ENCODE measurements at places on chromosomes 4 and X. TPM values are rescaled to one million over a fixed set of nuclear protein-coding genes. Genes with fewer than 3 reads are reported as not detected.

DNA sequence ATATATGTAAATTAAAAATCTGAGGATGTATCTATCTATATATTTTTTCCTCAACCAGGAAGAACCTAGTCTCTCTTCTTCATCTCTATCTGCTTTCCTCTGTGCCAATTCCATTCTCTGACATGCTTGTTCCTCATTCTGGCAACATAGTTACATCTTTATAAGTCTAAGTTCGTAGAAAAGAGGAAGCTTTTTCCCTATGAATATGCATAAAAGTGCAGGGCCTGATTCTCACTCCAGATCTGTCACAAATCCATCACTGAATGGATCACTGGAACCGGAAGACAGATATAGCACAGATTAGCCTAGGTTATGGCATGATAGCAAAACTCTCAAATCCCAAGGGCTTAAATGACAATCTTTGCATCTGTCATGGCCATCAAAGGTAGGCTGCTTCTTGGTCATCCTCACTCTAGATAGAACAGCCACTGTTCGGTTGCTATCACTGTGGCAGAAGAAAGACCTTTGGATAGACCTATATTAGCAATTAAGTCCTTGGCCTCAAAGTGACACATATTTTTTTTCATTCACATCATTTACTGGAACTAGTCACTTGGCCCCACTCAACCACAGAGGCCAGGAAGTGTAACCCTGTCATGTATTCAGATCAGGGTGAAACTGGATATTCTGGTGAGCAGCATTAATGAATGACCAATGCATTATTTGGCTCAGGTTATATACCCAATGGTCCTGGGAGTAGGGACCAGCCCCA is 22.2 kb downstream of the DTHD1 start:
- no peak for DNase-seq

DNA sequence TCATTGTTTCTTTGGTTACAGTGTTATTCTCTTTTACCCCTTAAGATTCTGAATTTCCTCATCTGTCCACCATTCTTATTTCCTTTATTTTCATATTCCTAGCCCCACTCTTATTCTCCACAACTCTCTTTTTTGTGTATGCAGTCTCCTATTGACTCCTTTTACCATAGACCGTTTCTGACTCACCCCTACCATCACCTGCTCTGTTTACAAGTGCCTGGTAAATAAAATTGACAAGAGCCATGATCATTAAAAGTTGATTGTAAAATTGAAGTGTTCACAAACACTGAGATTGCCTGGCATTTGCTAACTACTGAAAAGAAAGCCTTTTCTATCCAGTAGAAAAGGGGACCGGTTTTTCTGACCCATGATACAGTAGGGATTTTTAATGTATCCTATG is 54.4 kb downstream of the MRPL1 start:
- peak; percentile 13 for DNase-seq

- no peak for DNase-seq
Measured at GRCh38 chr4:2370597-2371320, 47.7 kb downstream of the ZFYVE28 start.

GRCh38 chr4:182640932-182641331 is 276.3 kb downstream of the DCTD start:
- no peak for DNase-seq

DNA sequence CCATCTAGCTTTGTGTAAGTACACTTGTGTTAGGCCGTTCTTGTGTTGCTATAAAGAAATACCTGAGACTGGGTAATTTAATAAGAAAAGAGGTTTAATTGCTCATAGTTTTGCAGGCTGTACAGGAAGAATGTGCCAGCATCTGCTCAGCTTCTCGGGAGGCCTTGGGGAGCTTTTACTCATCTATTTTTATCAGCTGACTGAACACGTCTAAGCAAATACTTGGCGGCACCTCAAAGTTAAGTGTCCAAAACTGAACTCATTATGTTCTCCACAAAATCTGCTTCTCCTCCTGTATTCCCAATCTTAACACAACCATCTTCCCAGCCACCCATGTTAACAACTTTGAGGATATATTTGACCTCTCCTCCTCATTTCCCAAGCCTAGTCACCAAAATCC is 42.4 kb upstream of the GATB start:
- no peak for DNase-seq

DNA sequence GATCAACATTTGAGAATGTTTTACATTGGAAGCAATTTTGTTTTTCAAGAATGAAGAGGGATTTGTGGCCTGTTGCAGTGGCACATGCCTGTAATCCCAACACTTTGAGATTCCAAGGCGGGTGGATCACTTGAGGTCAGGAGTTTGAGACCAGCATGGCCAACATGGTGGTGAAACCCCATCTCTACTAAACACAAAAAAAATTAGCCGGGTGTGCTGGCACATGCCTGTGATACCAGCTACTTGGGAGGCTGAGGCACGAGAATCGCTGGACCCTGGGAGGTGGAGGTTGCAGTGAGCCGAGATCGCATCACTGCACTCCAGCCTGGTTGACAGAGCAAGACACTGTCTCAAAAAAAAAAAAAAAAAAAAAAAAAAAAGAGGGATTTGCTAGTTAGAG is 127.8 kb downstream of the RPA4 start:
- DNase-seq: no peak

- DNase-seq: no peak
Measured at GRCh38 chr4:166277401-166277800, 404.4 kb downstream of the TLL1 start.

- no peak for DNase-seq
Measured at GRCh38 chr4:98994474-98995182, 893 bp upstream of the METAP1 start.

DNA sequence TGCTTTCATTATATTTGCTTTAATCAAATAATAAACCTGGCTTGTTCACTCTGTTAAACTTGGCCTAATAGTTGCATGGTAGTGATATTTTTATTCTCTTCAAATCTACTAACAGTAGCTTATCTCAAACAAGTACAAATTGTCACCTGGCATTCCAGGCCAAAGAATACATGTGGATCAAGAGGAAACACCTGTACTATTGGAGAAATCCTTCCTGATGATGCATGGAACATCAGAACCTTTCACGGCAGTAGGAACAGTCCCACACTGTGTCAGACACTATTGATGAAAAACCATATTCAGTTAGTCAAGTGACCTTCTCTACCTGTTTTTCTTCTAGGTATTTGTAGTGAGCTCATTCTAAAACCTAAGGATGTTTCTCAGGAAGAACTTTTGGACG is 17.0 kb downstream of the MTHFD2L start:
- peak; percentile 65 for DNase-seq

DNA sequence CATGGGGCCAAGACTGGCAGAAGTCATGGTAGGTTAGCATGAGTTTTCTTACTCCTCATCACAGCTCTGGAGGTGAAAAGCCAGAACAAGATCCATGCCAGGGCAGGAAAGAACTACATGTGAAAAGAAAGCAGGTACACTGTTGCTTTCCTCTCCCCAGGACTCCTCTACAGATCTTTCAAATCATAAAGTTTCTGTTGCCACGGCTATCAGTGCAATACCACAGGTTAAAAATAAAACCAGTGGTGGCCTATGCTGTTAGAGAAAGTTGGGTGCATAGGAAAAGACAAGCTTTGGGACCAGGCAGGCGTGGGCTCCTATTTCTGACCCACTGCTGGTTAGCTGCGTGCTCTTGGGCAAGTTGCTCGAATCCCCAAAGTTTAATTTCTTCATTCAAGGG is 81.4 kb downstream of the SH3RF1 start:
- DNase-seq: no peak

DSPP gene
- total RNA-seq: not detected

FATE1 gene
- not detected for total RNA-seq

LANCL3 gene
- 0.51 TPM for total RNA-seq

POU4F2 gene
- not detected for total RNA-seq

TRIM75 gene
- not detected for total RNA-seq

DDIT4L gene
- 1.7 TPM for total RNA-seq

ARAF gene
- 10.4 TPM for total RNA-seq

Data from dermis blood vessel endothelial cell (primary cell).